ENCODE measurements at places on chromosomes 1 and 21. TPM values are rescaled to one million over a fixed set of nuclear protein-coding genes. Genes with fewer than 3 reads are reported as not detected.

The MTFR1L gene
- 23.6 TPM for total RNA-seq

The MMEL1 gene
- 0.18 TPM for total RNA-seq

The TEKT2 gene
- total RNA-seq = not detected

The AGT gene
- 0.12 TPM for total RNA-seq

The CNKSR1 gene
- 0.33 TPM for total RNA-seq

The LRRN2 gene
- total RNA-seq = 20.0 TPM

The CRYBG2 gene
- total RNA-seq = 1.2 TPM

The DISP3 gene
- total RNA-seq = 0.31 TPM

The TNN gene
- total RNA-seq = not detected

The APP gene
- 251 TPM for total RNA-seq

The PSMB2 gene
- total RNA-seq = 78.1 TPM

The S100A9 gene
- total RNA-seq = 1.1 TPM

The FAAH gene
- 1.1 TPM for total RNA-seq

The RNU1-1 gene
- total RNA-seq = not detected

The BRINP2 gene
- total RNA-seq = 0.17 TPM

The MTARC2 gene
- 14.8 TPM for total RNA-seq

The S100A8 gene
- not detected for total RNA-seq

The ABCG1 gene
- total RNA-seq = 3.6 TPM

Measured in A549 treated with CORT108297 at 1 μM for 4 hours (cell line).